ENCODE measurements at places on chromosomes 16 and 17. TPM values are rescaled to one million over a fixed set of nuclear protein-coding genes. Genes with fewer than 3 reads are reported as not detected.

DNA sequence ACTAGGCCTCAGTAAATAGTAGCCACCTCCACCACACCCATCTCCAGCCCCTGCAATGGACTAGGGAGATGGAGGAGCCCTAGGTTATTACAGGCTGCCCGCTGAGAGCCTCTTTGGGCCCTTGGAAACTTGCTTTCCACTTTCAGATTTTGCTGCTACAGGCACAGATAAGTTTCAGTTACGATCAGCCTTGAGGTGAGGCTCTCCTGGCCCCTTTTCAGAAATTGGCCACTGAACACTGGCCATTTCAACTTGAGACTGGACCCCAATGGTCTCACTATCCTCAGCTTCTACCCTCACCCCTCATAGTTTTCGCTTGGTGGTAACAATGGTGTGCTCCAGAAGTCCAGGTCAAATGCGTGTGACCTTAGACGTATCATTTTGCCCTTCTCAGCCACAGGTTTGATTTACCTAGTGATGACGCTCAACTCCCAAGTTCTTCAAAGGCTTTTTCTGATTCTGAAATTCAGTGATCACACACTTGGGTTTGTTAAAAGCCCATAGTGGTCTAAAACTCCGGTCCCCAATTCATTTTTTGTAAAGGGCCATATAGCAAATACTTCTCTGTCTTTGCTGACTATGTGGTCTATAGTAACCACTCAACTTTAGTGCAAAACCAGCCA lies 1.0 kb downstream of the PMM2 start:
- no peak for DNase-seq

- no peak for DNase-seq
These were observed 9.1 kb upstream of the GHDC start for GRCh38 chr17:42203354-42203753.

DNA sequence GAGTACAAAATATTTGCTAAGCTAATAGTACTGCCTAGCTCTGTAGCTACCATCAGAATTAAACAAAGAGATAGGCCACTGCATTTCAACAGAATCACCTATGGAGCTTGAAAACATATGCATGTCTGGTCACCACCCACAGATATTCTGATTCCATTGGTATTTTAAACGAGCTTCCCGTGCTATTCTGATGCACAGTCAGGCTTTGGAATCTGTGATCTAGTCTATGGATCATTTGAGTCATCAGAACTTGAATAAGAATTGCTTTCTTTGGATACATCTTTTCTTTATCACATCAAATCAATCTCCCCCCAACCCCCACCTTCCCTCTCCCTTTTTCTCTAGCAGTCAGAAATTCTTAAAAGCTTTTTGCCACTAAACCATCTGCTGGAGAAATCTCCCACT lies 124.7 kb downstream of the NPIPB5 start:
- DNase-seq: no peak

DNA sequence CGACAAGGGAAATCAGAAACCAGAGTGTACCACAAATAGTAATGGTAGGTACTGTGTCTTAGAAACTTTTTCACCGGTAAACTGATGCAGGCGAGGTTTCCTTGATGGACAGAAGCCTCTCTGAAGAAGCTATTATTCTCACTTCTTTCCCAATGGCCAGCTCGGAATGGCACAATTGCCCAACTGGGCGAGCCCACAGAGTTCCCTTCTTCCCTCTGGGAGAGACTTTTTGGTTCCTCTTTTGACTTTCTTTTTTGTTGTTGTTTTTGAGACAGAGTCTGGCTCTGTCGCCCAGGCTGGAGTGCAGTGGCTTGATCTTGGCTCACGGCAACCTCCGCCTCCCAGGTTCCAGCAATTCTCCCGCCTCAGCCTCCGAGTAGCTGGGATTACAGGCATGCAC lies 16.9 kb downstream of the SLC43A2 start:
- DNase-seq: no peak

DNA sequence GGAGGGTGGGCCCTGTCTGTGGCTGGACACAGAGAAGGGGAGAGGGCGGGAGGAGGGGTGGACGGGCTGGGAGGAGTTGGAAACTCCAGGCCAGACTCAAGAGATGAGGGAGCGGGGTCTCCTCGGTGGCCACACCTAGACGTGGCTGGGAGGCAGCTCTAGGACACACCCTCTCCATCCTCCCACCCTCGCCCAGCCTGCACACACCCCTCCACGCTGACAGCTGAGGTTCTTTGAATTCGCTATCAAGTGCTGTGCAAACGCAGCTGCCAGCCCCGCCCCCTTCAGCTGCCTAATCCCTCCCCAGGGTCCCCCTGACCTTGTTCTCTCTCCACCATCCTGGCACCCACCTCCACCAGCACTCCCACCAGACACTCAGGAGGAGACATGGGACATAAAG lies 48.7 kb downstream of the DNAH17 start:
- DNase-seq: no peak

- DNase-seq: no peak
These were observed 2.0 kb downstream of the CUEDC1 start for GRCh38 chr17:57953219-57953618.

DNA sequence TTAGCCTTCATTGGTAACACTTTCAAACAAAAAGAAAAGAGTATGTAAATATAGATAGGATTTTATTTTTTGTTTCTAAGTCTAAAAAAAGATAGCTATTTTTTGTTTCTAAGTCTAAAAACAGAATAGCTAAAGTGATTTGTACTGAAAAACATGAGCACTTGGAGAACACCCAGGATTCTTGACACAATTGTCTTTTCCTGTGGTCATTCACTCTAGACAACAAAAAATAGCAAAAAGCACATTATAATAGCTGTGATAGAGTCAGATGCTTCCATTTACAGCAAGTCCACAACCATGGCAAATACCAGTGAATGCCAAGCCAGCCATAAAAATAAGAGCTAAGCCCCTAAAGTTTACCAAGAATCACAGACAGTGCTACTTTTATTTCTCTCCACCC lies 36.7 kb downstream of the SKAP1 start:
- DNase-seq: no peak

DNA sequence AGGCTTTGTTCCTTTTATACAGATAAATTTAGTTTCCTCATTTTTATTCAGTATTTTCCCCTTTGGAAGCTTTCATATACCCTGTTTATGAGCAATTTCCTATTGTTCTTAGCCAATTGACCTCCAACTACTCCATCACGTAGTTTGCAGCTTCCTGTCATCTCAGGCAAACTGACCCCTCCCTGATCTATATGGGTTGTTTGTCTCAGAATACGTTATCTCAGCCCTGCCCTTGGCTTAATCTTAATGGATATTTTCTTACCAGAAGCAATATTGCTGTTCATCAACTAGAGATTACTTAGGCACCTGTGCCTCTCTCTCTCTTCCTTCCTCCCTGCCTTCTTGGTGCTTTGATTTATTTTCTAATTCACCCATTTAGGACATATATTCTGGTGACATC lies 81.2 kb downstream of the ZNF18 start:
- DNase-seq: no peak

DNA sequence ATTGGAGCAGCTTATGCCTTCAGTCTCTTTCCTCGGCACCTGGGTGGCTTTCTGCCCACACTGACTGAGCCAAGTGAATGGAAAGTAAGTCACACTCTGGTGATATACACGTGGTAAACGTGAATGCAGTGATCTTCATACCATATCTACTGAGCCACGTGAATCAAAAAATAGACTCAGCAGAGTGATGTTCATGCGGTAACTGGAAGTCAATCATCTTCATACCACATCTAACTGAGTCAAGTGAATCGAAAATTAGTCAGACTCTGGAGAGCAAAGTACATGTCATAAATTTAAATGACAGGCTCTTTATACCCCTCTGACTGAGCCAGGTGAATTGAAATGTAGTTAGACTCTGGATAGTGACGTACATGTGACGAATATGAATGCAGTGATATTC lies 47.1 kb upstream of the ARL4D start:
- DNase-seq: no peak

GRCh38 chr16:67504031-67505021 lies 21.0 kb upstream of the AGRP start:
- no peak for DNase-seq

DNA sequence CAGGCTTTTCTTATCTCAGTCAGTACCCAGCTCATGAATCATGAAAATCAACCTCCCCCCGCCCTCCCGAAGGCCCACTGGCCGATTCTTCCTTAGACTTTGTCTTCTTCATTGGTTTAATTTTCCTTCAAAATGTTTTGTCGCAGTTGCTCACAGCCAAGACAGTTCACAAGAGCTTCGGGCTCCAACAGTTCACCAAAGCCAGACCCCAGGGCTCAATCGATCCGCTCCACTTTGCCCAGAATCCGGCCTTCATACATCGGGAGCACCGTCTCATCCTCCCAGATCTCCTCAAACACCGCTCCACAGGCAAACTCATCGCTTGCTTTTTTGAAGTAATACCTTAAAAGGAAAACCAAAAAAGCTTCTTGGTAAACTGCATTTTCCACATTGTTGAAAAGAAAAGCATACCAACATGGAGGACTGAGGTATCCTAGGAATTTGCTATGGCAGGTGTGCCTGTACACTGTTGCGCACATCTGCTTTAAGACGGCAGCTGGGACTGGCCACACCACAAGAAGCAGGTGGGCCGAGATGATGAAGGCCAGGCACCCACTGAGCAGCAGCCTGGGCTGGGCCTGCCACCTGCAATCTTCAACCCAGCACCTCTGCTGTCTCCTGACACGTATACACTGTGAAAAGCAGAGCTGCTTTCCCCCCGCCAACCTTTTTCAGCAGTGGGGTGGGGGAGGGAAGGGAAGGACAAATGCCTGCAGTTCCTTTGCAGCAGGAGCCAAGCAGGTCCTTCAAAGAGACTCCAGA lies 31.5 kb downstream of the AXIN2 start:
- no peak for DNase-seq

DNA sequence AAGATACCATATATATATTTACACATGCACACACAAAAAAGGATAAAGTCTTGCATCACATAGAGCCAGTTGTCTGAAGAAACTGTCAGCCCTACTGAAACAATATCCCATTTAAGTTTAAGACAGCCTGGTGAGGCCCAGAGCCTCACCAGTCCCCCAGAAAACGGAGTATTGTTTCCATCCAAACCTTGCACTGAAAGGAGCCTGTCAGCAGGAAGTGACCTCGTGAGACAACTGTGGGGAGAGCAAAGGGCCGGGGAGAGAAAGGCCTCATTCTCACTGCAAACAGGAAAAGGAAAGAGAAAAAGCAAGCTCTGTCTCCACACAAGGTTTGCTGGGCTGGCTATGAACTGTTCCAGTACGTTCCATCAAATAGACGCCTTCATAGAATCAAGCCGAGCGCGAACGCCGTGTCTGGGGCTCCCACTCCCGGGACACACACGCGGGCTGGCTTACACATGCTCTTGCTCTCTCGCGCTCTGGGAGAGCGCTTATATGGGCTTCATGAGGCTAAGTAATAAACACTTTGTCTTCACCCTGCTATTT lies 44.4 kb upstream of the ZFHX3 start:
- DNase-seq: no peak

DNA sequence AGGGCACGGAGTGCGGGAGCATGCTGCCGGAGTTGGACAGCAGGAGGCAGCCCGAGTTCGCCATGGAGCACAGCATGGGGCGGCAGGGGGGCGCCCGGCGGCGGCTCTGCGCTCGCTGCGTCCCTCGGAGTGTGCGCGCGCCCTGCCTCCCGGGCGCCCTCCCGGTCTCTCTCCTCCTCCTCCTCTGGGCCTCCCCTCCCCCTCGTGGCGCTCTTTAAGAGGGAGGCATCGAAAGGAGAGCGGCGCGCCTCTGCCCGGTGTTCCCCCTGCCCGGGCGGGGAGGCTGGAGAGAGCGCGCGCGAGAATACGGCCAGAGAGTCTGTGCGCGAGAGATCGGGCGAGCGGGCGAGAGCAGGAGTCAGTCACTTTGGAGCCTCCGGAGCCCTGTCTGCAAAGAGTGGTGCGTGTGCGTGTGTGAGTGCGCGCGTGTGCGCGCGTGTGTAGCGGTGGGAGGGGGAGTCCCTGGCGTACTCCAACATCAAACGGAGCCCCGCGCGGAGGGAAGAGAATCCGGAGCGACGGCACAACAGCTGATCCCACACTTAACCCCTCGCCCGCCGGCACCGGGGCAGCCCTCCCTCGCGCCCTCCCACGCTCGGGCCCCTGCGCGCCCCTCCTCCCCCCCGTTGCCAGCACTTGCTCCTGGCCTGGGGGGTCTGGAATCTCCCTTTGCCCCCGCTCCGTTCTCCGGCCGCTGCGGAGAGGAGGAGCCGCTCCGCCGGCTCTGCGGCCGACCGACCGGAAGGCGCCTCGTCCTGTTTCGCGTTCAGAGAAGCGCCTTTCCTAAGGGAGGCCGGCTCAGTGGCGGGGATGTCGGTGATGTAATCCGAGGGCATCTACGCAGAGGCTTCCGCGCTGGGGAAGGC lies 108.9 kb downstream of the ENGASE start:
- no peak for DNase-seq

DNA sequence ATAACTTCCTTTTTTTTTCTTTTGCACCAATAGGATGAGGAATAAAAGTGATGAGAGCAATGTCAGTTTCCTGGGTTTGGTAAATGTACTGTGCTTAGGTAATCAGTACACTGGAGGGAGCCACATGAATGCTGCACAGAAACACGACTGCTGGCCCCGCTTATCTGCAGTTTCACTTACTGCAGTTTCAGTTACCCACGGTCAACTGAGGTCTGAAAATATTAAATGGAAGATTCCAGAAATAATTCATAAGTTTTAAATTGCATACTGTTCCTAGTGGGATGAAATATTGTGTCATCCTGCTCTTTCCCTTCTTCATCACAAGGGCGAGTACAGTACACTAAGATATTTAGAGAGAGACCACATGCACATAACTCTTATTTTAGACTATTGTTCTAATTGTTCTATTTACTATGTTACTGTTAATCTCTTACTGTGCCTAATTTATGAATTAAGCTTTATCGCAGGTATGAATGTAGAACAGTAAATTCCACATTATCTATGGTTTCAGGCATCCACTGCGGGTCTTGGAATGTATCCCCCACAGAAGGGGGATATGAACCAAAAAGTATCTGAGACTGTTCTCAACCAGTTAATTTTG lies 6.4 kb upstream of the LGALS3BP start:
- DNase-seq: no peak

- DNase-seq: no peak
These were observed 82.7 kb upstream of the CREBBP start for GRCh38 chr16:3963203-3963602.

- no peak for DNase-seq
These were observed 10.7 kb downstream of the ANKRD40 start for GRCh38 chr17:50697062-50697461.

Gene KRTAP9-8
- total RNA-seq: not detected

Gene NOD2
- 1.9 TPM for total RNA-seq

Gene CCDC200
- not detected for total RNA-seq

Gene LDAF1
- total RNA-seq: 59.1 TPM

Gene PRR35
- not detected for total RNA-seq
